ENCODE measurements at places on chromosomes 6 and 20.

GRCh38 chr6:41455818-41456217 lies 90.4 kb upstream of the FOXP4 start:
- ATAC-seq: no peak

DNA sequence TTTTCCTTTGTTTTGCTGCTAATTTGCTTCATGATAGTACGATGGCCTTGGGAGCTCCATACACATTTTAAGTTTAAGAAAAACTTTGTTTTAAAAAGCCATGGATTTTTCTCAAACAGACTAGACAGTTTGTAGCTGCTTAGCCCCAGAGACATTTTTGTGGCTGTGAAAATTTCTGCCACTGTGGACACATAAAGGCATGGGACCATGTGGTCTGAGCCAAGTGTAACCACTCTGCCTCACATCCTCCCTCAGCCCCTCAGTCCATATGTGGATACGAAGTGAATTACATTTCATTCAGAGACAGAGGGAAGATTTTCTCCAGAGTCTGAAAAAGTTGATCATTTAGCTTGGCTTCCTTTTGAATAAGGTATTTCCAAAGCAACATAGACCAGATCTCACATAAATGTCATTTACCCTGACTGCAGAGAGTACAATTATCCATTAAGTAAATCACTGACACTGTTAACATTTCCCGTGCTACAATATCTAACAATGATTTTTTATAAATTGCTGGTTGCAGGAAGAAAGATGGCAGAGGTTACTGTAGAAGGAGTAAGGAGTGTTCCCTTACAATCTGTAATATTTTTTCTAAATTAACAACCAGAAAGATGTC lies 87.4 kb downstream of the GJA1 start:
- no peak for ATAC-seq

DNA sequence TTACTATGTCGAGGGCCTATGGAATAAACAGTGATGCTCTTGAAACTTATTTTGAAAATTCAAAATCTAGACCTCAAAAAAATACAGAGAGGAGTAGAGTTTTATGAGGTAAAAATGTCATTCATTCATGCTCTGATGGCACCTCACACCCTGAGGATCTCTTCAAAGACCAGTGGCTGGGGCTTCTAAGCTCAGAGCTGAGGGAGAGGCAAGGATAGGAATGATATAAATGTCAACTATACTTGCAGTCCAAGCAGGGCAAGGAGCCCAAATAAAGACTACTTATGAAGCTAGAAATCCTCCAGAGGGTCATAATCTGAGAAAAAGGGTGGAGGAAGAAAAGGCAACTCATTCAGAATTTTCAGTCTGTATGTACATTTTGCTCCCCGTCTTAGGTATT lies 136.7 kb upstream of the CARMIL1 start:
- no peak for ATAC-seq

DNA sequence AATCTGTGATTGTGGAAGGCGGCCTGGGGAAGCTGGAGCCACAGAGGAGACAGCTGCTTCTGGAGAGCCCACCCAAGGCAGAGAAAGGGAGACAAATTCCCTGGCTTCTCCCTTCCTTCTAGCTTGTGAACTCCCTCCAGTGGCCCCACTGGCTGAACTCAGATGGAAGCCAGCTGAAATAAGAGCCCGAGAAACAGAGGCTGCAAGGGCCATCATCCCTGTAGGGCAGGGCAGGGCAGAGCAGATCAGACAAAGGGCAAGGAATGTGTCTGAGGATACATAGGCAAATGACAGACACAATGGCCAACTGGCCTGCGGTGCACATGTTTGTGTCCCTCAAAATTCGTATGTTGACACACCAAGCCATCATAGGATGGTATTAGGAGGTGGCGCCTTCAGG lies 25.3 kb downstream of the MDFI start:
- no peak for ATAC-seq

- no peak for ATAC-seq
These were observed 215.3 kb upstream of the LRFN2 start for GRCh38 chr6:40802481-40802880.

DNA sequence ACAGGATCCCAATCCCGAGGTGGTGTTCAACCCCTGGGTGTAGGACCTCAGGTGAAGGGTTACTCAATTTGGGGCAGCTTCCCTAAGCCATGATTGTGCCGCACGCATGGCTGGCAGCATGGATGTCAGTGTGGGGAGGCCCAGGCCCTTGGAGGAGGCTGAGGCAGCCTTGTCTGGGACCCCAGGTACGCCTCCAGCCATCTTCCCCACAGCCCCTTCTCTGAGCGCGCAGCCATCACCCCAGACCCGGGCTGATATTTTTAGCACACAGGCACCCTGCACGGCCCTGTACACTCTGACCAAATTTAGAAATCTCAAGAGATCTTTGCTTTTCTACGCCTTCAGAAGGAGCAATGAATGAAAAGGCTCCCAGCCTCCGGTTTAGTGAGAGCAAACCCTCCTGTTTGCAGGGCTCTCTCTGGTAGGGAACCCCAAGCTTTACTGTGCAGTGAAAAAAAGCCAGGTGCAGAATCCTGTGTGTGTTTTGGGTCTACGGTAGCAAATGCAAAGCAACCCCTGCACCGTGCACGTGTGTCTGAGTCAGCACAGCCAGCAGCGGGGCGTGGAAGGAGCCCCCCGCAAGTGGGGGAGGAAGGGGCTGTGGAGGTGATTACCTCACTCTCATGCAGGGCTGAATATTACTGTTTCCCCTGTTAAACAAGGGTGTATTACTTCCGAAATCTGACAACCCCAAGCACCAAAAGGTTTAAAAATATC lies 44.3 kb downstream of the CTCFL start:
- ATAC-seq: peak; percentile 12

DNA sequence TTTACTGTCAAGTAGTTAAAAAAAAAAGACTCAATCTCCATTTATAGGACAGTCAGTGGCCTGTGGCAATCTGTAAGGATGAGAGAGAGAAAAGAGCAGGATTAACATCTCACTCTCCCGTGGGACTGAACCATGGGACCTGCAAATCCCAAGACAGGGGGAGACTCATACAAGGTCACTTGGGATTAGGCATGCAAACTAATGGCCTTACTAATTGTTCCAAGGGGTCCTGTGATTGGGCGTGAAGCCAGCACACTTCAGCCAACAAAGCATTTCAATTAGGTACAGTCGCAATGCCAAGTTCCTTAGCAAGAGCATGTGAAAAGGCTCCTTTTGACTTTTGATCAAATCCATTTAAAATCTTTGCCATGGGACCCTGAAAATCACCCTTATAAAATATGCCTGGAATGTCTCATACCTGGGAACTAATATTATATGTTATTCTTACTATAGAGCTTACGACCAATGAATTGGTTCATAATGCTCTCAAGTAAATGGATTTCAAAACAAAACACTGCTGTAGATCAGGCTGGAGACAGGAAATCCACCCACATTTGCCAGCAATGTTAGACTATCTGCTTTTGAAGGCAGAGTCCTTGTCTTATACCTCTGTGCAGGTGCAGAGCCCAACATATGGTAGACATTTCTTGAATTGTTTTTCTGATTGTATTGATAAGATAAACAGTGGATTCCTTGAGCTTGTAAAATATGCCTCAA lies 412.5 kb downstream of the GJA1 start:
- no peak for ATAC-seq

GRCh38 chr6:121439926-121440325 lies 4.5 kb downstream of the GJA1 start:
- ATAC-seq: no peak

GRCh38 chr6:169974663-169975062 lies 223.2 kb downstream of the ERMARD start:
- no peak for ATAC-seq

DNA sequence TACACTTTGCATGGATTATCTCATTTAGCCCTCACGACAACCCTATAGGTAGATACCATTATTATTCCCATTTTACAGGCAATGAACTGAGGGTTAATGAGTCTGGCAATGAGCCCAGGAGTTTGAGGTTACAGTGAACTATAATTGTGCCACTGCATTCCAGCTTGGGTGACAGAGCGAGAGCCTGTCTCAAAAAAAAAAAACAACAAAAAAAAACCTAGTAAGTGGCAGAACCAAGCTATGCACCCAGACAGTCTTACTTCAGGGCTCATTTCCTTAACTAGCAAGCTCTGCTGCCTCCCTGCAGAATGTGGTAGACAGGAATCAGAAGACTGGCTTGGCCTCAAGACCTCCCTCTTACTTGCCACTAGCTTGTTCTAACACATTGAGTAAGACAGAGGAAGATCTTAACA lies 71.9 kb upstream of the RREB1 start:
- no peak for ATAC-seq

DNA sequence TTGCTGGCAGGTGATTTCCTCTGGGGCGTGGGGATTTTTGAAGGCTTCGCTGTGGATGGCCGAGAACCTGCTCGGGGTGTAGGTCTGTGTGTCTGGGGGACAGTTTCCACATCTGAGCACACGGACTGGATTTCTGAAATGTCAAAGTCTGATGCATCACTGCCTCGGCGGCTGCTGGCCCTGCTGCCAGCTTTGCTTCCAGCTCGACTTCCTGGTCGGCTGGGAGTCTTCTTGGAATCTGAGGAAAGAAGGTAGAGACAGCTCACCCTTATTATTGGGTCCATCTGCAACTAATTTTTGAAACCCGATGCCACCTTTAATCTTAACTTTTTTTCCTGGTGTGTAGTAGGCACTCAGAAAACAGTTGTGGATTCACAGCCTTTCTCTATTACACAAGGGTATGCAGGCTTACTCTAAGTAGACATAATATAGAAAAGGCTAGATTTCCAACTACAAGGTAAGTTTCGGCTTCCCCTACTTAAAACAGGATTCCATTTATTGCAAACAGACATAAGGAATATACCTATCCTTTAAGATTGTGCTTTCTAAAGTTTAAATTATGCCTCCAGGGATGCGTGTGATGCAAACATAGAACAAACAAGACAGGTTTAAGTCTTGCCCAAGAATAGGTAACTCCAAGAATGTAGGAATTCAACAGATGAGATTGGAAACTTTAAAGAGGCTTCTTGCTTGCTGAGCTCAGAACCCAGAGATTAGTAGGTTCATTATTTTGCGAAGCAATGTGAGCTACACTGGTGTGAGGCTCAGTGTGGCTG lies 183.5 kb downstream of the DST start:
- no peak for ATAC-seq

GRCh38 chr6:131112249-131112648 lies 23.0 kb upstream of the AKAP7 start:
- ATAC-seq: no peak

- no peak for ATAC-seq
These were observed 132.3 kb downstream of the UNC5CL start for GRCh38 chr6:40906759-40907158.

GRCh38 chr6:13413900-13414555 lies 73.4 kb downstream of the GFOD1 start:
- ATAC-seq: peak; percentile 48

- peak; percentile 76 for ATAC-seq
These were observed 36.9 kb upstream of the TRAF3IP2 start for GRCh38 chr6:111642463-111643158.

- no peak for ATAC-seq
These were observed 377.0 kb upstream of the NOX3 start for GRCh38 chr6:155832596-155832995.

- ATAC-seq: no peak
These were observed 168.1 kb upstream of the HDDC2 start for GRCh38 chr6:125469915-125470314.

- ATAC-seq: no peak
These were observed 8.5 kb upstream of the TUBB2A start for GRCh38 chr6:3165631-3166534.

DNA sequence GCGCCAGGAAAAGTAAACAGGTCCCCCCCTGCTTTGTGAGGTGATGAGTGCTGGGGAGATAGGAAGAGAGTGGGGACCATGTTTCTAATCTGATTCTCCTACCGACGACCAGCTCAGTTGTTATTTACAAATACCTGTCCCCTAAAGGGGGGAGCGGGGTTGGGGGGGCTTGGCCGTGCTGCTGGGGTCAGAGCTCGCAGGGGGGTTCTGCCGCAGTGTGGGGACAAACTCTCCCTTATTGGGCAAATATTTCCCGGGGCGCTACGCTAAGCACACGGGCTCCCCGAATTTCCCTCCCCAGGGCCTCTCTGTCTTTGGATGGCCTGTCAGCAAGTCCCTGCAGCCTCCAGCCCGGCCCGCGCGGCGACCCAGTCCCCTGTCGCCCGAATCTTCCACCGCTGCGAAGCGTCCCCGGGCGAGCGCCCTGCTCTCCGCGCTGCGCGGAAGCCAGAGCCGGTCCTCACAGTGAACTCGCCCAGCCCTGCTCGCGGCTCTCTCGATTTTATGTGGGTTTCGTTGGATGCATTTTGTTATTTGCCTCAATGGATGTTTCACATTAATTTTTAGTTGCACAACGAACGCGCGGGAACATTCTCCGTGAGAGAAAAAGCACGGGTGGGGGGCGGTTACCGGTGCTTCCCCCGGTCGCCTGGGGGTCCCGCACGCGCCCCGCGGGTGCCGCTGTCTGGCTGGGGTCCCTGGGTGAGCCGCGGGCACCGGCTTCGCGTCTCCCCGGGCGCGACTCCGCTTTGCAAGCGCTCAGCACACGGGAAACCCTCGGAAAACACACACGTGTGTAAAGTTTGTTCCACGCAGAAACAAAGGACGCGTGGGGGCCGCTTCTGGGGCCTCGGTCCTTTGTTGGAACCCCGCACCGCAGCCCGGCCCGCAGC lies 1.5 kb upstream of the STX16 start:
- ATAC-seq: no peak

- ATAC-seq: no peak
These were observed 89.4 kb upstream of the TNFAIP3 start for GRCh38 chr6:137777687-137778075.

DNA sequence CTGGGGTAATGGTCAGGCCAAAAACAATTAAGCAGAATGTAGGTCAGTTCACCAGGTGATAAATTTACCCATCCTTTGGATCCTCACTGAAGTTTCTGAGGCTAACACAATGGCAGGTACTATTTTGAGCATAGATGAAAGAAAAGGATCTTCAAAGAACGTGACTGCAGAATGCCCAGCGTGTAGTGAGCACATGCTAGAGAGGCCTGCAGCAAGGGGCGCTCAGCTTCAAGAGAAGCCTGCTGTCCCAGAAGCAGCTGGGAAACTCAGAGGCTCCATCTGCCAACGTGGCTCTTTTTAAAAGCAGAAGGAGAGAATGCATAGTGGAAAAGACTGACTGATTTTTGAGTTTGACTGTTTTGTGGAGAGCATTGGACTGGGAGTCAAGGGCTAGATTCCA lies 57.4 kb downstream of the CD83 start:
- no peak for ATAC-seq

GRCh38 chr6:28945349-28945748 lies 21.6 kb upstream of the TRIM27 start:
- ATAC-seq: no peak

GRCh38 chr6:44732243-44732642 lies 344.7 kb downstream of the CDC5L start:
- no peak for ATAC-seq

- no peak for ATAC-seq
These were observed 49.9 kb downstream of the AIG1 start for GRCh38 chr6:143110572-143110971.

DNA sequence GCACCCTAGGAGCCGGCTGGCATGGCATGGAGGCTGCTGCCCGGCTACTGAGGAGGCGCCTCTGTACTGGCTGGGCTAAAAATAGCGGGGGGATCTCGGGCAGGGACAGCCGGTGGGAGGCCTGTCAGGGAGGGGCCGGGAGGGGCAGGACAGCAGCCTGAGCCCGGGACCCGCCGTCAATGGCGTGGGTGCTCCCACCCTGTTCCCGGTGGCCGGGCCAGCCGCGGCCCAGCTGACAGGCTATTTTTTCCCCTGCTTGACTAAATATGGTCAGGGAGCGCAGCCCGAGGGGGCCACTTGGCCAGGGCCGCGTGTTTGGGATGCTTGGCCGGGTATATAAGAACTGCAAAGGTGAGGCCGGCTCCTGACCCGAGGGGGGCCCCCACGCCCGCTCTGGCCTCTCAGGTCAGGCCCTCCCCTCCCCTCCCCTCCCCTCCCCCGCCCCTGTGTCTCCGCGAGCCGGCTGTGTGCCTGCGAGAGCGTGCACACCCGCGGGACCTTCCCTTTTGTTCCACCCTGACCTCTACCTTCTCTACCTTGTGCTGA lies 74.4 kb upstream of the GATA5 start:
- ATAC-seq: peak; percentile 78
